ENCODE measurements at places on chromosomes 5 and 9.

DNA sequence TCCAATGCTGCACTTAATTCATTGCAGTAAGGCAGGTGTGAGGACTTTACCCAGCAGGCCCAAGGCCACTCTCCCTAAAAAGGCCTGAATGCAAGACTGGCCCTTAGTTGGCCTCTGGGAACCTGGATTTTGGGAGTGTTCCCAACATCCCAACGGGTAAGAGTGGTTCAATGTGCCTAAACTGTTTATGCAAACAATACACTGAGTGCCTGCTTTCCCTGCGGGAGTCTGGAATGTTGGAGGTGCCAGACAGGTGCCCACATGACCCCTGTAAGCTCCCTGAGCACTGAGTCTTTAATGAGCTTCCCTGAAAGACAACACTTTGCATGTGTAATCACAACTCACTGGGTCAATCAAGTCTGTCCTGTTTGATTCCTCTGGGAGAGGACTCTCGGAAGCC lies 37.4 kb downstream of the NSUN2 start:
- DNase-seq = no peak

GRCh38 chr9:98006127-98006796 lies 23.1 kb downstream of the ANP32B start:
- no peak for DNase-seq

- no peak for DNase-seq
Measured at GRCh38 chr5:8316608-8317280, 447.8 kb downstream of the MTRR start.

- no peak for DNase-seq
Measured at GRCh38 chr5:14890846-14891245, 19.3 kb upstream of the ANKH start.

GRCh38 chr9:120474591-120475243 lies 105.2 kb downstream of the CDK5RAP2 start:
- DNase-seq = peak; percentile 45
